Activated naive CD8-positive, alpha-beta T cell treated with anti-CD3 and anti-CD28 coated beads, Interleukin-2, amount 10 ng/mL, durations not matched to agents 7 days and 5 days (primary cell): ENCODE measurements at places on chromosomes 11 and 22.

- no peak for DNase-seq
- H3K27me3 ChIP-seq, result no peaks in the 10 kb centered on the region
- H3K27ac ChIP-seq, result no peak overlapping the region
- H3K4me1 ChIP-seq, result no peaks in the 10 kb centered on the region
Measured at GRCh38 chr11:114775875-114776621, 97.7 kb downstream of the NXPE2 start.

DNA sequence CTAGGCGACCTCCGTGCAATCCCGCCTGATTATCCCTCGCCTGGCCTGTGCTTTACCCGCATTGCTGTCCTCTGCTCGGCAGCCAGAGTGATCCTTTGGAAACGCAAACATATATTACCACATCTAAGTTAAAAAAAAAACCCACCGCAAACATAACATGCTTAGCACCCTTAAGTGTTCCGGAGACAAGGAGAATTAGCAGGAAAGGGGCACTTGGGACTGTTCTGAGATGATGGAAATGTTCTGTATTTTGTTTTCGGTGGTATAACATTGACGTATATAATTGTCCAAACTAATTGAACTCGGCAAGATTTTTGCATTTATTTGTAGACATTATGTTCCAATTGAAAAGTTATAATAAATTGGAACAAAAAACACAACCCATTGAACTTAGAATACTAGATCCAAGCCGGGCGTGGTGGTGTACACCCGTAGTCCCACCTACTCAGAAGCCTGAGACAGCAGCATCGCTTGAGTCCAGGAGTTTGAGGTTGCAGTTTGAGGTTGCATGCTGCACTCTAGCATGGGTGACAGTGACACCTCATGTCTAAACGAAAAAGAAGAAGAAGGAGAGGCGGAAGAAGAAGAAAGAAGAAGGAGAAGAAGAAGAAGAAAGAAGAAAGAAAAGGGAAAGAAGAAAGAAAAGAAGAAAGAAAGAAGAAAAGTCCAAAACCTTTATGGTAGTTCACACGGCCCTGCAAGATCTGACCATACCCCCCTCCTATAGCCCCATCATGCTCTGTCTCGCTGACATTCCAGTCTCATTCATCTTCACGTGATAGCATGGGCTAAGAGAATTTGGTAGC lies 604 bp upstream of the POLR3H start:
- peaks cover 24% of the 10 kb centered on the region for H3K4me1 ChIP-seq
- DNase-seq, result no peak
- H3K27ac ChIP-seq, result peak overlapping the region; percentile 73
- H3K4me3 ChIP-seq, result peak overlapping the region; percentile 98
- H3K36me3 ChIP-seq, result peaks cover 3% of the 10 kb centered on the region

- H3K36me3 ChIP-seq, result no peaks in the 10 kb centered on the region
- peaks cover 5% of the 10 kb centered on the region for H3K27me3 ChIP-seq
- no peak overlapping the region for H3K4me3 ChIP-seq
- H3K4me1 ChIP-seq, result no peaks in the 10 kb centered on the region
- H3K27ac ChIP-seq, result no peak overlapping the region
- no peak for DNase-seq
Measured at GRCh38 chr11:19382131-19382611, 141.4 kb upstream of the E2F8 start.

DNA sequence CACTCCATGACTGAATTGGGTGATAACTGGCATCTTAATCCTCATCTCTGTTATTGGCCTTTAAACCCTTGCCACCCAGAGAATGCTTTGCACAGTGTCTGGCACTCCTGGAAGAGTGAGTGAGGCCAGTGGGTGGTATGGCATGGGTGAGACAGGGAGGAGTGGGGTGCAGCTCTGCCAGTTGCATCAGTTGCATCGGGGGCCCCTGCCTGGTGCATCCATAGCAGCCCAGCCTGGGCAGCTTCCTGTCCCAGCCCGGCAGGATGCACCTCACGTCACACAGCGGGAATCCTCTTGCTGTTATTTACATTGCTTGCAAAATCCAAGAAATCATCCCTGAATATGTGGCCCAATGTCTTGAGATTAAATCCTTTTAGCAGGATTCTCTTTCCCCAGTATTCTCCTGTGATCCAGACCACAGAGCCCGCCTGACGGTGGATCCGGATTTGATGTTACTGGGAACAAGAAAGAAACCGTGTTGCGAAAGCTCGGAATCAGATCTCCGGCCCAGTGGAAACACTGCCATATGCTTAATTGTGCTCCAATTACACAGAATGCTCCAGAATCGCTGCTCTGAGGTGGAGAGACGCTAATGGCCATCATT lies 37.6 kb upstream of the MN1 start:
- H3K4me1 ChIP-seq, result peaks cover 2% of the 10 kb centered on the region
- H3K27me3 ChIP-seq, result no peaks in the 10 kb centered on the region
- H3K4me3 ChIP-seq, result no peak overlapping the region
- no peak for DNase-seq
- H3K36me3 ChIP-seq, result peaks cover 13% of the 10 kb centered on the region

- H3K4me1 ChIP-seq, result no peaks in the 10 kb centered on the region
- no peaks in the 10 kb centered on the region for H3K36me3 ChIP-seq
- DNase-seq, result no peak
- H3K27ac ChIP-seq, result no peak overlapping the region
- peaks cover 15% of the 10 kb centered on the region for H3K27me3 ChIP-seq
Measured at GRCh38 chr11:102237096-102237735, 80.1 kb upstream of the BIRC3 start.

DNA sequence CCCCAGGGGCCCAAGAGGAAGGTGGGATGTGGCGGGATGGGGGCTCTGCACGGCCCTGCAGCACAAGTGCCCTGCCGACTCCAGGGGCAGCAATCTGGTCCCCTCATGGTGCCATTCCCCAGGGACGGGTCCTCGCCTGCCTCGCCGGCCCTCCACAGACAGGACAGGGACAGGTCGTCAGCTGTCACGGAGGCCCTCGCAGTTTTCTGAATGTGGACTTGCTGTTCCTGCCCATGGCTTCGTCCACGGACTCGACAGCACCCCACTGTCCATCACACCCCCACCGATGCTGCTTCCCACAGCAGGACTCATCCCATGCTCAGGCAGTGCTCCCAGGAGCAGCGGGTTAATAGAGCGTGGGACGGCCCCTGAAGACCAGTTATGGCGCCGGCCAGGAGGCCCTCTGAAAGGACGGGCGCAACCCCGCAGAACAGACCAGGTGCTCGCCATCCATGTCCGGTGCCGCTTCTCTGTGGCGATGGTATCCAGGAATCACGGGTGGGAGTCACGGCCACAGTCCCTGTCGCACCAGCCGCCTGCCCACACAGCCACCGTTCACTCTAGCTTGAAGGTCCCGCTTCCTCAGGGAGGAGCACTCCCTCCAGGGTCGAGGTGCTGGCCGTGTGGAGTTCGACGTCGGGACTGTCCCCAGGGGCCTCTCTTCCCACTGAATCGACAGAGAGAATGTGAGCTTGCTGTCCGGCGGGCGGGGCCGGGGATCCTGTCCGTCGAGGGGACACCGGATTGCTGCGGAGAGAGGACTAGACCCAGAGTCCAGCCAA lies 18.5 kb upstream of the MUC2 start:
- H3K36me3 ChIP-seq, result no peaks in the 10 kb centered on the region
- peaks cover 4% of the 10 kb centered on the region for H3K27me3 ChIP-seq

DNA sequence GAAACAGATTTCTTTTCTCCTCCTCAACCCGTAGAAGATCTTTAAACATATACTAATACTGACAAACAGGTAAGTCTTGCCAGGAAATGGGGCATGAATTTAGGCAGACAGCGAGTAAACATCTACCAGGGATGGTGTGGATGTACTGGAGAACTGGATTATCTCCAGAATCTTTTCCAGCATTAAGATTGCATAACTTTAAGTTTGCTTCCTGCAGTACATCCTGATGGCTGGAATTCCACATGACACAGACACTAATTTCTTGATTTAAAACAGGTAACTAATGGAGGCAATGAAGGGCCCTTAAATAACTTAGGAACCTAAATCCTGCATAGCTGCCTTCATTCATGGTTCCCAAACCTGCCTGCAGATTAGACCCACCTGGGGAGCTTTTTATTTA lies 40.7 kb downstream of the JHY start:
- no peaks in the 10 kb centered on the region for H3K36me3 ChIP-seq
- no peaks in the 10 kb centered on the region for H3K4me1 ChIP-seq
- no peaks in the 10 kb centered on the region for H3K27me3 ChIP-seq
- no peak overlapping the region for H3K4me3 ChIP-seq

DNA sequence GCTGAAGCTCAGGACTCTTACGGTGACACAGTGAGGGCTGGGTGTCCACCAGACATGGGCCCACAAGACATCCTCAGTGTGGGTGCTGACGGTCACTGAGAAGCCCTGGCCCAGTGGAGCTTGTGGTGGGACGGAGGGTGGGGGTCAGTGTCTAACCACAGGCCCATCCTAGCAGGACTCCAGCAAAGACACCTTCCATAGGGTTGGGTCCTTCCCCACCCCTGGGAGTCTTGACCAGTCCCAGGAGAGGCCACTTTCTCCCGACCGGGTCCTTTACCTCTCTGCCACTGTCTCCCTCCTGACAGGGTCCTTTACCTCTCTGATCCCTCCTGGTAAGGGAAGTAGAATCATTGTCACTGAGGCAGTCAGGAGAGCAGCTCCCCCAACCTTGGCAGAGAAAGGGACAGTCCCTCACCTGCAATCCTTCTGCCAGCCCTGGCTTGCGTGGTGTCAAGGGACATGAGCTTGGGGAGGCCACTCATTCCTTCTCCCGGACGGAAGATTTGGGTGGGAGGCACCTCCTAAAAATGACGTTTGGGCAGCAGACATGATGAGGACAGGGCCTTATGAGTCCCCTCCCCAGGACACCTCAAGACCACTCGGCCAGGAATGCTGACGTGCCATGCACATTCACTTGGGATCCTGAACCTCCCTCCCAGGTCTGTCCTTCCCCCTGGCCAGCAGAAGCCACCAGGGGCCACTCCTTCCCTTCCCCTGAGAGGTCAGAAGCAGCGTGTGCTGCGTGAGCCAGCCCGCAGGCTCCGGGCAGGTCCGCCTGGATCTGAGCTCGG lies 91.5 kb upstream of the FGF3 start:
- DNase-seq, result no peak
- H3K27me3 ChIP-seq, result peaks cover 6% of the 10 kb centered on the region
- no peaks in the 10 kb centered on the region for H3K36me3 ChIP-seq
- no peak overlapping the region for H3K27ac ChIP-seq

DNA sequence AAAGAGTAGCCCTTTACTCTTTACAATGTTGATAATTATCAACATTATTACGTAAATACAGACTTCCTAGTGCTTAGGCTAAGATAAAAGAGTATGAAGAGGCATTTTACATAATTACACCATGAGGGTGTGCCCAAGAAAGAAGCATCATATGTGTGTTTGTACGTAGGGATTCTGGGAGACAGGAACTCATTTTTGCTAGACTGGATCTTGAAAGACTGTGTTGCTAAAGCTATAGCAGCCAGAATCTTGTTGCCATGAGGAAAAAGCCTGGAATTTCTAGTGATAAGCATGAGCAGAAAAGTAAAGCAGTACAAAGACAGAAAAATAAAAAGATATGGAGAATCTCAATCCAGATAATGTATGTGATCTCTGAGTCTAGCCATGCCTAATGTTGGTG lies 72.1 kb downstream of the JRKL start:
- DNase-seq, result no peak
- peaks cover 1% of the 10 kb centered on the region for H3K4me1 ChIP-seq
- H3K4me3 ChIP-seq, result no peak overlapping the region
- H3K36me3 ChIP-seq, result no peaks in the 10 kb centered on the region
- no peak overlapping the region for H3K27ac ChIP-seq

DNA sequence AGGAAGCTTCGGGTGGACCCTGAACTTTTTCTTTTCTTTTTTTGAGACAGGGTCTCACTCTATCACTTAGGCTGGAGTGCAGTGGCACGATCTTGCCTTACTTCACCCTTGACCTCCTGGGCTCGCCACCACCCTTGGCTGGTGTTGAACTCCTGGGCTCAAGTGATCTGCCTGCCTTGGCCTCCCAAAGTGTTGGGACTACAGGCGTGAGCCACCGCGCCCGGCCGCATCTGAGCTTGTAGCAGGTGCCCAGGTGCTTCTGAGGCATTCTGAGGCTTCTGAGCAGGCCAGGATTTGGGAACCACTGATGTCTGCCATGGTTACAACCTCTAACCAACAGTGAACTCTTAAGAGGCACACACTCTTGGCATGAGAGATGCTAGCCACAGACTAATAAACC lies 5.1 kb downstream of the USP35 start:
- DNase-seq, result no peak
- no peak overlapping the region for H3K27ac ChIP-seq
- no peaks in the 10 kb centered on the region for H3K27me3 ChIP-seq

DNA sequence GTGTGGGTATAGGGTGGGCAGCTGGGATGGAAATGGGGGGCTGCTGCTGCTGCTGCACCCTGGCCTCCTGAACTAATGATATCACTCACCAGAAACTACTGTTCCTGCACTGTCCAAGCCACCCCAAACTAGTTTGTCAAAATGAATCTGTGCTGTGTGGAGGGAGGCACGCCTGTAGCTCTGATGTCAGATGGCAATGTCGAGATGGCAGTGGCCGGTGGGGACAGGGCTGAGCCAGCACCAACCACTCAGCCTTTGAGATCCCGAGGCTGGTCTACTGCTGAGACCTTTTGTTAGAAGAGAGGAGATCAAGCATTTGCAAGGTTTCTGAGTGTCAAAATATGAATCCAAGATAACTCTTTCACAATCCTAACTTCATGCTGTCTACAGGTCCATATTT lies 1.3 kb downstream of the RAG1 start:
- no peak overlapping the region for H3K4me3 ChIP-seq
- no peaks in the 10 kb centered on the region for H3K36me3 ChIP-seq
- no peak overlapping the region for H3K27ac ChIP-seq
- H3K4me1 ChIP-seq, result peaks cover 2% of the 10 kb centered on the region
- no peak for DNase-seq
- H3K27me3 ChIP-seq, result peaks cover 62% of the 10 kb centered on the region

DNA sequence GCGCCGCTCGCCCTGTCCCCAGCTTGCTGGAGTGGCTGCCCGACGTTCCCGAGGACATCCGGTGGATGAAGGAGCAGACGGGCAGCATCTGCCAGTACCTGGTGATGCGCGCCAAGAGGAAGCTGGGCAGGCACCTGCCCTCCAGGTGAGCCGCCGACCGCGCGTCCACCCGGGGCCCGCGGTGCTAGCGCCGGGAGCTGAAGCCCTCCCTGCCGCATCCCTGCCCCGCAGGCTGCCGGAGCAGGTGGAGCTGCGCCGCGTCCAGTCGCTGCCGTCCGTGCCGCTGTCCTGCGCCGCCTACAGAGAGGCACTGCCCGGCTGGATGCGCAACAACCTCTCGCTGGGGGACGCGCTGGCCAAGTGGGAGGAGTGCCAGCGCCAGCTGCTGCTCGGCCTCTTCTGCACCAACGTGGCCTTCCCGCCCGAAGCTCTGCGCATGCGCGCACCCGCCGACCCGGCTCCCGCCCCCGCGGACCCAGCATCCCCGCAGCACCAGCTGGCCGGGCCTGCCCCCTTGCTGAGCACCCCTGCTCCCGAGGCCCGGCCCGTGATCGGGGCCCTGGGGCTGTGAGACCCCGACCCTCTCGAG lies 3.3 kb upstream of the CRACR2B start:
- no peak overlapping the region for H3K27ac ChIP-seq
- H3K4me1 ChIP-seq, result peaks cover 21% of the 10 kb centered on the region
- H3K27me3 ChIP-seq, result peaks cover 17% of the 10 kb centered on the region
- no peak for DNase-seq
- no peak overlapping the region for H3K4me3 ChIP-seq
- H3K36me3 ChIP-seq, result peaks cover 7% of the 10 kb centered on the region

GRCh38 chr11:76786441-76787014 lies 3.4 kb downstream of the TSKU start:
- peaks cover 16% of the 10 kb centered on the region for H3K27me3 ChIP-seq
- no peak overlapping the region for H3K27ac ChIP-seq
- H3K4me3 ChIP-seq, result no peak overlapping the region
- DNase-seq, result no peak
- no peaks in the 10 kb centered on the region for H3K36me3 ChIP-seq
